Right forelimb (tissue), 1 donor: ENCODE measurements at places on chromosomes 6 and 20.

- no peak for DNase-seq
These were observed 4.6 kb downstream of the IRF4 start for GRCh38 chr6:396126-396520.

GRCh38 chr6:21842875-21843645 lies 249.5 kb downstream of the SOX4 start:
- no peak for DNase-seq

GRCh38 chr6:13535306-13535705 lies 39.1 kb upstream of the SIRT5 start:
- no peak for DNase-seq

DNA sequence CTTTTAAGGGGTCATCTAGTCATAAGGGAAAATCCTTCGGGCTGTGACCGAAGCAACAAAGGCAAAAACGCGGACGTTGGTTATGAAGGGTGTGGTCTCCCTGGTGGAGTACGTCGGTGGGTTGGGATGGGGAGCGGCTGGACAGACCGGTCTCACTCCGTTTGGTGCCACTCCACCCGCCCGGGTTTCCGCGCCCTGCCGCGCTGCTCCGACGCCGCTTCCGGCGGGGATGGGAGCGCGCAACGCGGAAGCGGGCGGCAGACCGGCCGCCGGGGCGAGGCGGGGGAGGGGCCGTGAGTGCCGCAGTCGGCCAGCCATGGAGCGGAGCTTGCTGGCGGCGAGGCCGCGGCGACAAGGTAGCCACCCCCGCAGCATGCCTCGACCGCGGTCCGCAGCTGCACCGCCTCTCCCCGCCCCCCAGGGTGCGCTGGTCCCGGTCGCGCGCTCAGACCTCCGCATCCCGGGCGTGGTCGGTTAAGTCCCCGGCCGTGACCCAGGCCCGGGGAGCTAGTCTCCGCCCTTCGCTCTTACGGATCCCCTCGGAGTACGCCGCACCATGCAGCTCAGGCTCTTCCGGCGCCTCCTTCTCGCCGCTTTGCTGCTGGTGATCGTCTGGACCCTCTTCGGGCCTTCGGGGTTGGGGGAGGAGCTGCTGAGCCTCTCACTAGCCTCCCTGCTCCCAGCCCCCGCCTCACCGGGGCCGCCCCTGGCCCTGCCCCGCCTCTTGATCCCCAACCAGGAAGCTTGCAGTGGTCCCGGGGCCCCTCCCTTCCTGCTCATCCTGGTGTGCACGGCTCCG lies at the start of gene B3GALT4:
Gene B3GALT4, plus strand, starts transcription at position 260 of the 799 bp plus-strand sequence. Its CDS starts 297 bp downstream, at position 557.
- peak; percentile 86 for DNase-seq

GRCh38 chr6:11622156-11622555 lies 84.6 kb downstream of the TMEM170B start:
- DNase-seq: no peak

DNA sequence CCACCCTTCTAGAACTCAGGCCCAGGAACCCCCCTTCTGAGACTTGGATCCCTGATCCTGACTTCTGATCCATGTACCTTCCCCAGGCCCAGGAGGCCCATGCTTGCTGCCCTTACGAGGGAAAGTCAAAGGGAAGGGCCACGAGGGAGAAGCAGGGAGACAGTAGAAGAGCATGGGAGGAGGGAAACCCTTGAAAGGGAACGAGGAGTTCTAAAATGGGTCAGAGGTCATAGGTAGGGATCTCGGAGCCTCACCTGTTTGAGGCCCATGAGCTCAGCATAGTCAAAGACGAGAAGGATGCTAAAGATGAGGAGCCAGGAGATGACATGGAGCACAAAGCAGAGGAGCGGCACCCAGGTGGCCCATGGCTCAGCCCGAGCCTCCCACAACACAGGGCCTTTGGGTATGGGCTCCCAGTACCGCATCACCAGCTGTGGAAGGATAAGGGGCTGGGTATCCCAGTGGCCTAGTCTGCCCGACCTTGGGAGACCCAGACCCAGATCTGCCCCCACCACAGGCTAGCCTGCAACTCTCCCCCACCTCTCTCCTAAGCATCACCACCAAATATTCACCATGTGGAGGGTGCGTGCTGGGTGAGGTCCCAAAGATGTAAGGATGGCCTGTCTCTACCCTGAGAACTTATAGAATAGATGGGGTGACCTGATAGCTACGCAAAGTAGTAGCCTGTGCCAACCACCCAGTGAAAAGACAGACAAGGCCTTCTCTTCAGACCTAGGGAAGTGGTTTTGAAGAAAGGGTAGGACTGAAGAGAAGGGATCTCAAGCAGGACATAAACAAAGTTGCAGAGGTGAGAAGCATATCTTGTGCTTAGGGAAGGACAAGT lies 1.5 kb downstream of the NRM start:
- DNase-seq: no peak

DNA sequence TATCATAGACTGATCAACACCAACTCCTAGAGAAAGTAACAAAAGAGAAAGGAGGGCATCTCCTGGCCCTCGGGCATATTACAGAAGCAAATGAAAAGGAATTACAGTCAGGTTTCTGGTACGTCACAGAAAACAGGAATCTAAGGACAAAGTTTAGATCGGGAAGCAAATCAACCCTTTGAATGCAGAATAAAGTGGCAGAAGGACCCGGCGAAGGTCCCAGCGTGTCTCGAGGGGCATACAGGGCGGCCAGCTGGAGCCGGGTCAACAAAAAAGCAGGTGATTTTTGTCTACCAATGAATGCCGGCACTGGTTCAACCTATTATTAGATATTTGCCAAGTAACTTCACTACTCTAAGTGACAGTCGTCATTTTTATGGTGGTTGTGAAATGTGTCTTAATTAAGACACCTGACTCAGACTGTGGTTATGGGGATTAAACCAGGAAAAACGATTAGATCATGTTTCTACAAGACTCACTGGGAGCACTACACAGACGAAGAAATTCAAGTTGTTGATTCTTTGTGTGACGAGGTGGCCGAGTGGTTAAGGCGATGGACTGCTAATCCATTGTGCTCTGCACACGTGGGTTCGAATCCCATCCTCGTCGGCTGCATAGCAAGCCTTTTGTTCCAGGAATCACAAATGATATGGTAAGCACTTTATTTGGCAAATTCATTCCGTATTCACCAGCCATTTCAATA lies 12.4 kb upstream of the ZSCAN9 start:
- DNase-seq: peak; percentile 48

GRCh38 chr6:141488488-141488887 lies 644.2 kb upstream of the GJE1 start:
- no peak for DNase-seq

DNA sequence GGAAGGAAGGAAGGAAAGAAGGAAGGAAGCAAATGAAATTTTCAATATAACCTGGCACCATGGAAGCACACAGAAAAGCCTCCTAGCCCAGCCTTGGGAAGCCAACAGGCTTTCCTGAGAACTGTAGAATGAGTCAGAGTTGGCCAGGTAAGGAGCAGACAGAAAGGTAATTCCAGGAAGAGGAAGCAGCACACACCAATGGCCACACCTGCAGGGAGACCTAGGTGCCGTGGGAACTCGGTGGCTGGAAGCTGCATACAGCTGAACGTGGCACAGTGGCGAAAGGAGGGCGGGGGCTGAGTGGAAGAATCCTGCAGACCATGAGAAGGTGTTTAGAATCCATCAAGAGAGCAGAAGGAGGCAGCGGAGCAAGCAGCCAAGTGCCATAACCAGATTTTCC lies 224.8 kb upstream of the RREB1 start:
- DNase-seq: peak; percentile 4

DNA sequence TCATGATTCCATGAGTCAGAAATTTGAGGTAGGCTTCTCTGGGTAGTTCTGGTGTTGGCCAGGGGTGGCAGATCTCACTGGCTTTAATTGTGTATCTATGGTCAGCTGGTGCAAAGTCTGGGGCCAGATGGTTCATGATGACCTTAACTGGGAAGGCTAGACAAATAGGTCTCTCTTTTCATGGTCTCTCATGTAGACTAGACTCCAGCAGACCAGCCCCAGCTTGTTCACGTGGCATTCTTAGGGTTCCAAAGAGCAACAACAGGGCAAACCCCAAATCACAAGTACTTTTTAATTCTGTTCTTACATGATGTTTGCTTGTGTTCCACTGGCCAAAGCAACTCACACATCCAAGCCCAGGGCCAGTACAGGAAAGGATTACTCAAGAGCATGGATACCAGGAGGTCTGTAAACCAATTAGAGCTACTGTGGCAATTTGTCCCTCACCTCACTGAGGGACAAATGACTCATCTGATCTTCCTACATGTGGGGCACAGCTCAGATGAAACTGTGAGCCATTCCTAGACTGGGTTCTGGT lies 79.5 kb upstream of the PBOV1 start:
- DNase-seq: no peak

- no peak for DNase-seq
These were observed 76.7 kb upstream of the CARMIL1 start for GRCh38 chr6:25202504-25202903.

DNA sequence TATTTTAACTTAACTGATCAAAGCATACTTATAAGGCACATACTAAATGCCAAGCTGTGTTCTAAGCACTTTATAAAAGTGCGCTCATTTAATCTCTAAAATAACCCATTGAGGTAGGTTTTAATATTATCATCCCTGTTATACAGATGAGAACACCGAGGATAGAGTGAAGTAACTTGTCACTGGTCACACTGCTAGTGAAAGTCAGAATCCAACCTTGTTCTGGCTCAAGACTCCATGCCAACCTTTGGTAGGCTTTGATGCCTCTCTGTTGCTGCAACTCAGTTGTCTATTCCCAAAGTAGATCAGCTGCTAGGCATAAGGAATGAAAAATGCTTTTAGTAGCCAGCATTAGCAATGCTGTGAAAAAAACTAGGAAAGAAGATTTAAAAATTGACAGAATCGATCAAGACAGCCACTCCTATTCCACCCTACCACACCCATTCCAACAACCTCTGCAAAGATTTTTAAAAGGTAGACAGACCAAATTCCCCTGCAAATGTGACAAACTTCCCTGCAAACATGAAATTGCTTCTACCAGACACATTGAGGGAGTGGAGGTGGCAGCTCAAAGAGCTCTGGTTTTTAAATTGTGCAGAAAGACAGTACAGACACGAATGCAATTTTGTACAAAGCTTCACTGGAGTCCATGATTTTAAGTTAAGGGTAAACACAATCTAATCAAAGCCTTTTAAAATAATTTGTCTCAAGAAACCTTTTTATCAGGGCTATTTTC lies 39.8 kb upstream of the CAP2 start:
- no peak for DNase-seq

DNA sequence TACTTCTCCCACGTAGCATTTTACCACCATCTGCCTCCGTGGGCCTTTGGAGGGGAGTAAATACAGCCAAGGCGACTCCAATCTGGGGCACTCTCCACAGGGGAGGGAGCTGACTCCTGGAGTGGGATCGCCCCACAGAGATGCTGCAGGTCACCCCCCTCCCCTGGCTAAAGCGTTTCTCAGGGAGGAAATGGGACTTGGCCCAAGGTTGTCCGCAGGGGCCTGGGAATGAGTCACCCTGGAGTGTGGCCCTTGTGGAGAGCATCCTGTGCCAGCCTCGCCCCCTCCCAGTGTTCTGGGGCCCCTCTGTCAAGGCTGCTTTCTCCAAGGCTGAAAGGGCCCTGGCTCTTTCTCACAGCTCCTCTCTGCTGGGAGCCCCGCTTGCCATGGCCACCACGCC lies 84.5 kb upstream of the QKI start:
- no peak for DNase-seq

DNA sequence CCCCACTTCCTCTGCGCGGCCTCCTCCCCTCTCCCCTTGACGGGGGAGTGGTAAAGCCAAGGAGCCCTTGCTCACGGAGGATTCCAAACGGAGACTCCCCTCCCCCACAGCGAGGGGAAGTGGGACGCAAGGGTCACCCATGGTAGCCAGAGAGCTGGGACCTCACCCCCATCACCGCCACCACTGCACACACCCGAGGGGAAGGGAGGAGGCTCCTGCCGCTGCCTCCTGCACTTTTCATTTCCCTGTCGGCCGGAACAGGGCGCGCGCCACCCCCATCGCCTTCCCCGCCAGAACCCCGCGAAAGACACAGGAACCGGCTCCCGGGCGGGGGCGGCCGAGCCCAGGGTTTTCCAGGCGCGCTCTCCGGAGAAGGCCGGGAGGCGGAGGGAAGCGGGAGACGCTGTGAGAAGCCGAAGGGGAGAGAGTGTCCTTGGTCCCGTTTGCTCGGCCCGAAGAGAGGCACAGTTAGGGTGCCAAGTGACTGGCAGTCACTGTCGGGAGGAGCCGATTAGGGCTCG lies 789 bp downstream of the CCND3 start:
- DNase-seq: peak; percentile 68

- no peak for DNase-seq
These were observed 180.0 kb downstream of the KIF16B start for GRCh38 chr20:16393297-16393696.

GRCh38 chr6:82461536-82461935 lies 97.9 kb downstream of the TPBG start:
- no peak for DNase-seq

DNA sequence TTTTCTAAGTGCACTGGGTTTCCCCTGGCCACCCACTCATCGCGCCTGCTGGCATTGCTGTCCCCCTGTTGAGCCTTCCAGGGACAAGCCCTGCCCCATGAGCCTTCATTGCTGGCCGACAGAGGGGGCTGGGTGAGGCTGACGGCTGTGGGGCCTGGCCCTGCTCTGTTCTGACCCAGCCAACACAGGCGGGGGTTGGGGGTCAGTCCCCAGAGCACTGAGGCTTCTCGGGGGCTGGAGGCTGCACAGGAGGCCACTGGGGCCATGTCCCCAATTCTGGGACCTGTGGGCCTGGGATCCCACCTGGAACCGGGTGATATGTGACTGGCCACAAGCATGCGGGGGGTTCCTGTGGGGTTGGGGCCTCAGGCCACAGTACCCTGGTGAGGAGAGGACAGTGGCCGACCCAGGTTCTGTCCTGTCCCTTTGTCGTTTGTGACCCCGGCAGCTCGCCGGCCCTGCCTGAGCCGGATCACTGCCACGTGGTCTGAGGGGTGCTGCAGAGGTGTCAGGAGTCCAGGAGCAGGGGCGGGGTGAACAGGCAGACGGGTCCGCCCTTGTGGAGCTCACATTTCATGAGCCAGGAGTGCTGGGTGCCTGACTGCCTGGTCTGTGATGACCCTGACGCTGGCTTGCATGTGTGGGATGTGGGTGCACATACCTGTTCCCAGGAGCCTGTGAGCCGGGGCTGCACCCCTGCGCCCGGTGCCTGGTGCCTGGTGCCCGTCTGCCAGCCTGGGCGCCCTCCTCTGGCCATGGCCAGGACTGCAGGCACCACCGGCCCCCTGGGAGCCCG lies 2.1 kb upstream of the COL20A1 start:
- peak; percentile 74 for DNase-seq

DNA sequence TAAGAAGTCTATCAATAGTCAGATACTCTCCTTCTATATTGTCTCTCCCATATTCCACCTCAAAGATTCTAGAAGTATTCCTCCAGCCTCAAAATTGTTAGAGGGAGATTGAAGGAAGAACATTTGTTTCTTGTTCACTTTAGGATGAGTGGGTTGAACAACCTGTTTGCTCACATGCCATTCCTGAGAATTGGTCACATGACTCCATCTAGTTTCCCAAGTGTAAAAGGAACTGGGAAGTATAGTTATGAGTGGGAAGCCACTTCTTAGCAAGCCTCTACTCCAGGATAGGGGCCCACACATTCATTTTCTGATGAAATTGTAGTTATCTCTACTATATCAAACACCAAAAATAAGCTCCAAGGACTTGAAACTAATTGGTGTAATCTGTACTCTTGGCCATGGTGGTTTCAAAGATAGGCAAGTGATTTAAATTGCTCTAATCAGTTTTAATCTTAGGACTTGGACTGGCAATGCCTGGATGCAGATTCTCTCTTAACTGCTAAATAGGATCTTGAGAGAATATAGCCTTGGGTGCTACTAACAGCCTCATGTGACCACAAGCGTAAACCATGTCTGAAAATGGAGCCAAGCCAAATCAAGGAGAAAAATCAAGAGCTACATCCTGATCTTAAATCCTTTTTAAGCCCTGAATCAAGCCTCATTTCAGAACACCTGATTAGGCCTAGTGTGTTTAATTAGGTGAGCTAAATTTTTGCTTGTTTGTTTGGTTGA lies 758.7 kb upstream of the MAN1A1 start:
- no peak for DNase-seq
